ENCODE measurements at places on chromosomes 12 and 14.

DNA sequence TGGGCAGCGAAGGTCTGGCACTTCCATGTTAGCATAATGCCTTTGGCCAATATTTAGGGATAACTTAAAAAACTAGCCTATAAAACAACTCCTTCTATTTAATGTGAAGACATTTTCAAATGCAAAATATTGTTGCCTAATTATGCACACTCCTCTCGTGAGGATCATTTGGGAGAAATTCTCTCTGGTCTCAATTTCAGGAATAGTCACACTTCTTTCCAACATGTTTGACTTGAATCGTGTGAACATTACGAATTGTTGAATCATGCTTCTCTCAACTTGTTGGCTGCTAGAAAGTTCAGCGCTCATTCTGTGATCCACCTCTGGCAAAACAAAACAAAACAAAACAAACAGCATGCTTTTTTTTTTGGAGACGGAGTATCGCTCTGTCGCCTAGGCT lies 313.2 kb downstream of the SEC23A start:
- DNase-seq, result no peak

DNA sequence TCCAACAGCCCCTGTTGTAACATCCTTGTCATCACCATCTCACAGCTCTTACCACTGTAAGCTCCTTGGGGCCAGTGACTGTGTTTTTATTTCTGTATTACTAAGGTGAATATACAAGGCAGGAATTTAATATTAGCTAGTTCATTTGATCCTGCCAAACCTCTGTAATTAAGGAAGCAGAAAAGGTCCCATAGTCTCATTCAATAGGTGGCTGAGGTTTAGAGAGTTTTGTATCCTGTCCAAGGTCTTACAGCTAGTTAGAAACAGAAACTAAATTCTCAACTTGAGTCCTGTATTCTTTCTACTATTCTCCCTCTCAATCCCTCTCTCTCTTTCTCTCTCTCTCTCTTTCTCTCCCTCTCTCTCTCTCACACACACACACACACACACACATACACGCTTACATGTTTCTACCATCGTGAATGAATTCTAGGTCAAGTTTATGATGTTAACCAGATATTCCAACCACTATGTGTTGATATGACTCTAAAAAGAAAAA lies 543 bp upstream of the GLIPR1 start:
- DNase-seq, result peak; percentile 53

- no peak for DNase-seq
Observed at GRCh38 chr12:94952325-94952724, 51.2 kb downstream of the NDUFA12 start.

DNA sequence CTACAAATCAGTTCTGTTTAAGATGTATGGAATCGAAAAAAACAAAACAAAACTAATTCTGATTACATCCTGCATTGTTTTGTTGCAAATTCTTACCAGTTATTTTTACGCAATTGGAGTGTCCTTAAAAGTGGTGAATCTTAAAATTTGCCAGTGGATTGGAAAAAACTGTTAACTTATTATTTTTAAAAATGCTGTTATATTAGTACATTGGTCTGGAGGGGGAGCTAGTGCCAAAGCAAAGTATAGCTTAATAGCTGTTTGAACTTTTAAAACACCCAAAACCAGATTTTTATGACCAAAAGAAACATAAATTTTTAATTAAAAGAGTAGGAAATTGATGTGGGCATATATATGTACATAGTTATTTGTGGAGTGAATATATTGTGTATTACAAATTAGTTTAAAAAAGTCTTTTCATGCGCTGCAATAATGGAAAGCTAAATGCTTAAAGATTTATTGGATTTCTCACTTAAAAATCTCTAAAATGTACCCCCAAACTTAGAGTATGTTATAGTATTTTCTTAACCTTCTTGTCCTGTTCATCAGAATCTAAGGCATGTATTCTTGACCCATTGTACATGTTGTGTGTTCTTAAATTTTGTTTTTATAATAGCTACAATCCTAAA lies 2.5 kb downstream of the FUT8 start:
- DNase-seq, result peak; percentile 51

DNA sequence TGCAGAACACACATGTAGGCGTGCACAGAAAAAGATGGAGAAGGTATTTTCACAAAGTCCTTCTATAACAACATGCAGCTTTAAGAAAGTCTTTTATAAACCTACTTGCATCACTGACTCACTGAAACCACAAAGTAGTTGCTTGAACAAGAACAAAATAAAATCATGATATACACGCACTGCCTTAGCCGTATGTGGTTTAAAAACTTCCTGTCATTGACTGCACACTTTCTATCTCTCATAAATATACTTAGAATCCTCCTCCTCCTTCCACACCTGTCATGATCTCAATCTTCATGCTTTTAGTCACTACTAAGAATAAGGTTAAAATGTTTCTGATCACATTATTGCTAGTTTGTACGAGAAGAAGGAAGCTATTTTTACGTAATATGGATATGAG lies 31.8 kb upstream of the RAD51AP1 start:
- DNase-seq, result no peak

DNA sequence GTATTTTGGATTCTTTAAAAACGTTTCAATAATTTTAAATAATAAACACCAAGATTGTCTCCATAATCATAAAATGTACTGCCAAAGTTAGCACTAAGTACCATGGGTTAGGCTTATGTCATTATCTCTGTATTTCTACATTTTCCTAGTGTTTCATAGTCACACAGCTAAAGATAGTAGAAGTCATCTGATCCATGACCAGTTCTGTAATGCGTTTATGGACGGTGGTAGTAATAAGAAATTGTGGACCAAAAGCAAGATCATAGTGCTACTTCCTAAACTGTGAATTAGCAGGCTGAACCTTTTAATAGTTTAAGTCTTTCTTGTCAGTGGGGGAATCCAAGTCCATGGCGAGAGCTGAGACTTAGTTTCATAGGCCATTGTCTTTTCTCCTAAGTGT lies 142.1 kb downstream of the AKAP6 start:
- no peak for DNase-seq

DNA sequence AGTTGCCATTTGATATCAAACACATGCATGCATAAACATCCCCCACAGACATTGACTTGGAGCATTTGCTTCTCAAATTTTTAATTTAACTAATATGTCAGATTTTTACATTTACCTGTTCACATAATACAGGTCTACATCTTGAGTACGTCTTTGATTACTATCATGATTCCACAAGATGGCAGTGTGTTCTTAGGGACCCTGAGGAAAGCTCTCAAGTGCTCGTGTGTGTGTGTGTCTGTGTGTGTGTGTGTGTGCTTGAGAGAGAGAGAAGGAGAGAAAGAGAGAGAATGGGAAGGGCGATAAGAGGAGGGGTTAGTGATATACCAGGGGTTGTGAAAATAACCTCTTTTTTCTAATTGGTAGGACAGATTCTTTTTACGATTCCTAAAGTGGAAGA lies 167.1 kb upstream of the OR4E1 start:
- no peak for DNase-seq

DNA sequence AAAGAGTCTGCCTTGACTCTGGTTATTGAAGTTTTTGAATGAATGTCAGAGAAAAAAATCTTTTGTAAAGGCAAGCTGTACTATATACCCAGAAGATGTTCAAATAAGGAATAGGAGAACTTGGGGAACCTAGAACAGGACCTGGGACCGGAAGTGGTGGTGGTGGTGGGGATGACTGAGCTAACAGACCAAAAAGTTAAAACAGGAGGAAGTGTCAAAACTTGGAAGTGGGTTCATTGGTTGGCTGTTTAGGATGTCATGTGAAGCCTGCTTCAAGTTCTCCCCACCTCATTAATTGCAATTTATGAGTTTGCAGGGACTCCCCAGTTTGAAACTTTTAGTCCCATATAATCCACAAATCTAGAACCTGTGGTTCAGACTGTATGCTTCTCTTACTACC lies 26.2 kb downstream of the PLXNC1 start:
- peak; percentile 65 for DNase-seq

GRCh38 chr12:49323524-49324097 lies 556 bp downstream of the TROAP start:
- no peak for DNase-seq

- no peak for DNase-seq
Observed at GRCh38 chr12:91417650-91418049, 235.0 kb upstream of the DCN start.

- DNase-seq, result no peak
Observed at GRCh38 chr12:42683933-42684801, 94.6 kb upstream of the PRICKLE1 start.

- DNase-seq, result no peak
Observed at GRCh38 chr14:61458766-61459165, 137.4 kb downstream of the PRKCH start.

DNA sequence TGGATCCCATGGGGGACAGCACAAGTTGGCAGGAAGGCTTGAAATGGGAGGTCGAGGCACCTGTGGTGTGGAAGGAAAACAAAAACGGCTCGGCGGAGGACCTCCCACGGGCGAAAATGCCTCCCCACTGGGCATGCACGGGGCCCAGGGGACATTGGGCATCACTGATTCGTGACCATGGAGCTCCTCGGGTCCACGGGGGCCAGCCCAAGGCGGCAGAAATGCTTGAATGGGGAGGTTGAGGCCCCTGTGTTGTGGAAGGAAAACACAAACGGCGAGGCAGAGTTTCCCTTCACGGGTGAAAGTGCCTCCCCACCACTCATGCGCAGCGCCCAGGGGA lies 376.0 kb downstream of the ALG10 start:
- no peak for DNase-seq

GRCh38 chr12:11564984-11565651 lies 84.4 kb upstream of the ETV6 start:
- DNase-seq, result no peak

DNA sequence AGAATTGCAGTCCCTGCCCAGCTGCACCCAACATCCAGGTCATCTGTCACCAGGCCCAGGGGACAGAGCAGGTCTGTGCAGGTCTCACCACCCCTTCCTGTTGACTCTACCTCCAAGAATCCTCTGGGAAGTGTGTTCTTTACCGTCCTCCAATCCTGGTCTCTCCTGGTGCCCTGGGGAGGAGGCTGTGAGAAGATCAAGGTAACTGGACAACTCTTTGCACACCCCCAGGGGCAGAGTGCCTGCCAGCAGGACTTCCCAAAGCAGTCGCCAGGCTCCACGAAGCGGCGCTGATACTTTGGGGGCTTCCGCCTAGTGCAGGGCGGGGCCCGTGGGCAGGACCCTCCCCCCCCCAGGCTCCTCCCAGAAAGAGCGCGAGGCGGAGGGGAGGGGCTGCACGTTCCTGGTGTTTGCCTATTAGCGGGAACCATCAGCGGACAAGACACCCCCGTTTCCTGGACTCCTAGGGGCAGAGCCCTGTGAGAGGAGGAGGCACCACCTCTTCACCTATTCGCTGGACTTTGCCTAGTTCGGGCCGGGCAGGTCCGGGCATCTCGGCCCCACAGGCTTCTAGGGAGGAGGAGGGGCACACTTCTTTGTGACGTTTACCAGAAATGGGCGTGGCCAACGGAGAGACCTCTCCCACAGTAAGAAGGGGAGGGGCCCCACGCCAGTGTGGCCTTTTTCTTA lies 918.0 kb downstream of the AACS start:
- no peak for DNase-seq

- no peak for DNase-seq
Observed at GRCh38 chr12:119241580-119242169, 62.9 kb downstream of the HSPB8 start.

GRCh38 chr14:101132051-101132571 lies 228.6 kb upstream of the RTL1 start:
- no peak for DNase-seq

GRCh38 chr12:27732281-27732680 lies 21.6 kb downstream of the MRPS35 start:
- no peak for DNase-seq

DNA sequence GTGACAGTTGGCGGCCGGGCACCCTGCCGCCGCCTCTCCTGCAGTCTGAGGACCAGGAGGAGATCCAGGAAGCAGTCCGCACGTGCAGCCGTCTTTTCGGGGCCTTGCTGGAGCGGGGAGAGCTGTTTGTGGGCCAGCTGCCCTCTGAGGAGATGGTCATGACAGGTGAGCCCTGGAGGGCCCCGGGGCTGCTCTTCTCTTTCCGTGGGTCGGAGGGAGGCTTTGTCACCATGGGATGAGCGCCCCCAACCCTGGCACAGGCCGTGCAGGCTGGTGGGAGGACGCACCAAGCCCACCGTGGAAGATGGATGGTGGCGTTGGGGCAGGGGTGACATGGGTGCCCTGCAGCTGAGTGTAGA lies 532 bp downstream of the NOC4L start:
- DNase-seq, result no peak

- DNase-seq, result peak; percentile 59
Observed at GRCh38 chr14:65159281-65160062, 57.2 kb upstream of the MAX start.

GRCh38 chr12:20576528-20576927 lies 118.6 kb upstream of the SLCO1C1 start:
- no peak for DNase-seq

DNA sequence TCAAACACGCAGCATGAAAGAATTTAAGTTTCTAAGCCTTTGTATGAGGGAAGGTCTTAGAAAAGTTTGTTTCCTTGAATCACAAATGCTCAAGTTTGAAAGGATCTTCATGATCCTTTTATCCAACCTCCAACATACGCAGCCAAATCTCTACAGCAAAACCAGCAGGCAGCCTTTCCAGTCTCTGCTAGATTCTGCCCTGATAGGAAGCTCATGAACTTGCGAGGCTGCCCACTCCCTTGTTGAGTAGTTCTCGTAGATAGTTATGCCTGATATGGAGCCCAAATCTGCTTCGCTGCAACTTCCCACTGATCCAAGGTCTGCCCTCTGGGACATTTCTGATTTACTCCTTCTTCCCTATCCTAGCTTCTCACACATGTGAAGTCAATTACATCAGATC lies 272.9 kb downstream of the EGLN3 start:
- DNase-seq, result no peak

- no peak for DNase-seq
Observed at GRCh38 chr12:65941388-65941787, 117.1 kb downstream of the HMGA2 start.

DNA sequence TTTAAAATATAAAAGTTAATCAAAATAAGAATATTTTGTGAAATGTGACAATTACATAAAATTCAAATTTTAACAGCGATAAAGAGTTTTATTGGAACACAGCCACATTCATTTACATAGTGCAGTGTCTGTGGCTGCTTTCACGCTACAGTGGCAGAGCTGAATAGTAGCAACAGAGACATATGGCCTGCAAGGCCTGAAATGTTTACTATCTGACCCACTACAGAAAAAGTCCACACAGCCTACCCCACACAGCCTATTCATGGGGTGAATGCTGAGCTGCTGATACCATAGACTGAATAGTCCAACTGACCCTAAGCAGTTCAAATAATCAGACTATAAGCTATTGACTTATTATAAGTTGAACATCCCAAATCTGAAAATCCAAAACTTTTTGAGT lies 13.2 kb downstream of the GNS start:
- DNase-seq, result no peak

Measured in B cell (primary cell).